ENCODE measurements at places on chromosomes 5 and 9.

- no peak for DNase-seq
Observed at GRCh38 chr9:69078581-69078980, 43.0 kb downstream of the FXN start.

GRCh38 chr5:1005249-1005851, 3.3 kb upstream of the NKD2 start:
- DNase-seq = no peak

DNA sequence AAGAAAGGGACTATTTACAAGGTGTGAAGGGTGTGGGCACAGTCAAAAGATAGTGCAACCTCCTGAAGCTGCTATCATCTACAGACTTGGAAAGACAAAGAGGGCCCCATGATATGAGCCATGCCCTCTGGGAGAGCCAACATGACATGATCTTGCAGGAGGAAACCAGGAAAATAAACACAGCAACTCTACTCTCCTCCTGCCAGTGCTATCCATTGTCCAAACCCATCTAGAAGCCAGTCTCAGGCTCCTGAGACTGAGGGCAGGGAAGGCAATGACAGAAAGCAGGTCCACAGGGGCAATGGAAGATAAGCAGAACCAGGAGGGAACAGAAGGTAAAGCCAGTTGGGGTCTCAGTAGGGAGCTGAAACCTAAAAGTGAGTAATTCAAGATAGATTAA, 37.1 kb downstream of the PLPP1 start:
- DNase-seq = no peak

DNA sequence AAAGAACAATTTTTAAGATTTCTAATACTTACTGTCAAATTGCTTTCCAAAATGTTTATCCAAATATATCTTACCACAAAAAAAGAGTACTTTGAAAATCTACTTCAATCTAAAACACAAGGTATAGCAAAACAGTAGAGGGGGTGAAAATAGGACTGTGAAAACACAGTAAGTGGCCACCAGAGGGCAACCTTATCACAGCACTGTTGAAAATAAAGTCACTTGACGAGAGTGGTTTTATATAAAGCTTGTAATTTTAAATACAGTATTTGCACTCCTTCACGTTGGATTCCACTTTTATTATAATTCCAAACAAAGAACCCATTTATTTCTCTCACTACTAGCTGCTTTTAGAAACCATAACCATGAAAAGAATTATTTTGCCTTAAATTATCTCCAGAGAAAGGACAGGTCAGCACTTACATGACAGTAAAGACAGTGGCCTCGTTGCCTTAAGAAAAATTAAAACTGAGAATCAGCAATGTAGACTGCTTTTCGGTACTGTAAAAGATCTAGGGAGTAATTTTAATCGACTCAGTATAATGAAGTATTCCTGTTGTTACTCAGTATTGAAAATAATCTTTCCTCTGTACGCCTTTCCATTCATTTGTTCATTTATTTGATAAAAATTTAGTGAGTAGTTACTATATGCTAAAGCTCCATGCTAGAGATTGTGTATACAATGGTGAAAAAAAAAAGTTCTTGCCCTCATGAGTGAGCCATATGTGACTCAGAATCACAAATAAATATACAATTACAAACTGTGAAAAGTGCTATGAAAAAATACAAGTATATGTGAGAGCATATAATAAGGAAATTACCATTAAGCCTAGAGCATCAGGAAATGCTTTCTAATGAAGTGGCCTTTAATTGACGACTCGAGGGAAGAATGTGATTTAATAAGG, 40.0 kb upstream of the CDK5RAP2 start:
- DNase-seq = no peak

DNA sequence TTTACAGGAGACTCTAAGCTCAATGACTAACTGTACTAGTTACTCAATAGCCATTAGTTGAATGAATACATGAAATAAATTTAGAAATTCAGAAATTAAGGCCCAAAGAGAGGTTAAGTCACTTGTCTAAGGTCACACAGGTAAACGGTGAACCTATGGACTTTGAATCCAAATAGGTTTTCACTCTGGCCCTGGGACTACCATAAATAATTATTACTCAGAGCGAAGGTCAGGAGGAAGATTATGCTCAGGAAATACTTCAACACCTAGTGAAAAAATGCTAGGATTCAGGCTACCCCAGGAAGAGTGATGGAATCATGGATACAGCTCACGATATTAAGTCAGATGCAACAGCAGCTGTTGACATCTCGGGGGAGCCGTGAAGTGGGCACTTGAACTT, 417.4 kb downstream of the GABRG2 start:
- no peak for DNase-seq

DNA sequence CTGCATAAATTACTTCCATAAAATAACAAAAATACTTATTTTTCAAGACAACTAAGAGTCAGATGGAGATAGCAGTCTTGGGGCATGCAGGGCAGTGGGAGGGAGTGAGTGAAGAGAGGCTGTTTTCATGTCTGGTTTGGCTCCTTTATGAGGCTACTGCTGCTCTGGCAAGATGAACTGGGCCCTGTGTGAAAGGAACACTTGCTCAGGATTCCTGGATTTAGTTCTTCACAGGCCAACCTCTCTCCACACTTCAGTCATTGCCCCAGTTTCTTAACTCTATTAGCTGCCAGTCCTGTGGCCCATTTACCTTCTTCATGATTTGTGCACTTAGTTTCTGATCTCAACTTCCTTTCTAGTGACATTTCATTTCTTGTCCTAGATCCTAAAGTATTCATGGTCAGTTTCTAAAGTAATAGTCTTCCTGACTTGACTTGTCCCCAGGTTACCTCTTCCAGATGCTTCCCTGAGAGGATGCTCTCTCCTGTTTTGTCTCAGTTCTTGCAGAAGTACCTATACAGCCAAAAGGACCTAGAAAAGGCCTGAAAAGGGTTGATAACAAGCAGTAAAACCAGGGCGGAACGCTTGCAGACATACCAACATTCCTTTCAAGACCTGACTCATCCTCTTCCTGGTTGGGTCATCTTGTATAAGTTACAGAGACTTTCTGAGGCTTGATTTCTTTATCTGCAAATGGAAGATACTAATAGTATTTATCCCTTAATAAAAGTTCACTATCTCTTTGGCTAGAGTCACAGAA, 77.0 kb upstream of the ZFAND5 start:
- DNase-seq = no peak

DNA sequence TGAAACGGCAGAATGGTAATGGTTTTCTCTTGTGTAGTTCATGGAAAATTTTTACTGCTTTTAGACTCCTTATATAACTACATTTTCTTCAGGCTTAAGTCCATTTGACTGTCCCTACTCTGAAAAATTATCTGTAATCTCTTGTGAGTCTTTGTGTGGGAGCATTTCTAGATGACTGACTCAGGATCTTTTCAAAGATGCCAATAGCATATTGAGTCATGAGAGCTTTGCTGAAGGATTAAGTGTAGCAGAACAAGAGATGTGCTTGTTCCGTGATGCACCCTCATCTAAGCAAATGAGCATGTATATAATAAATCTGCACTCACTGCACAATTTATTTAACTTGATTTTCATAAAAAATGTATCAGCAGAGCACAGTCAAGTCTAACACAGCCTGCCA, 298.7 kb upstream of the CDH6 start:
- no peak for DNase-seq

DNA sequence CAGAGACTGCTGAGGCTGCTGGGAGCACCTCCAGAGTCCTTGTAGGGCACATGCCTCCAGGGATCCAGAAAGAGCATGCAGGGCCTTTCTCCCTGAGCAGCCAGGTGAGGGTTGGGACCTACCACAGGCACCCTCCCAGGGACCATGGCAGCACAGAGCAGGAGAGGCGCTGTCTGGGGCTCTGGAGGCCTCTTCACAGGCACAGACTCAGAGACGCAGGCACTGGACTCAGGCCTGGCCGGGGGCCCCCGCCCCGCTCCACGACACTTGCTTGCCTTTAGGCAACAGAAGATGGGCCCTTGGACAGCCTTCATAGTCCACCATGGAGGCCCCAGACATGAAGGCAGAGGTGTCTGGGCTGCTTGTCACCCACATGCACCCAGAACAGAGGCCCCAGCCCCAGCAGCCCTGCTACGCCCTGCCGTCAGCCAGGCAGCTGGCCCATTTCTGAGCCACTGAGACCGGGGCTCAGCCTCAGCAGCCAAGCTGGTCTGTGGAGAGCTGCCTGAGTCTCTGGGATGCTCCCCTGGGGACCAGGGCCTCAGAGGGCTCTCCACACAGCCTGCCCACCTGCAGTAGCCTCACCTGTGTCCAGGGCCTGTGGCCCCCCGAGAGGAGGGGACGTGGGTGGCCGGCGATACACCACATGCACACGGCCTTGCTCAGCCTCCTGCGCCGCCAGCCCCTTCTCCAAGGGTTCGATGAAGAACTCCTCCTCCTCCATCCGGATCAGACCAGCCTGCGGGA, 72.8 kb downstream of the ADAMTS2 start:
- DNase-seq = no peak

- DNase-seq = no peak
Observed at GRCh38 chr5:131378721-131379541, 115.1 kb downstream of the CDC42SE2 start.

GRCh38 chr5:175617447-175617846, 40.4 kb upstream of the HRH2 start:
- no peak for DNase-seq

DNA sequence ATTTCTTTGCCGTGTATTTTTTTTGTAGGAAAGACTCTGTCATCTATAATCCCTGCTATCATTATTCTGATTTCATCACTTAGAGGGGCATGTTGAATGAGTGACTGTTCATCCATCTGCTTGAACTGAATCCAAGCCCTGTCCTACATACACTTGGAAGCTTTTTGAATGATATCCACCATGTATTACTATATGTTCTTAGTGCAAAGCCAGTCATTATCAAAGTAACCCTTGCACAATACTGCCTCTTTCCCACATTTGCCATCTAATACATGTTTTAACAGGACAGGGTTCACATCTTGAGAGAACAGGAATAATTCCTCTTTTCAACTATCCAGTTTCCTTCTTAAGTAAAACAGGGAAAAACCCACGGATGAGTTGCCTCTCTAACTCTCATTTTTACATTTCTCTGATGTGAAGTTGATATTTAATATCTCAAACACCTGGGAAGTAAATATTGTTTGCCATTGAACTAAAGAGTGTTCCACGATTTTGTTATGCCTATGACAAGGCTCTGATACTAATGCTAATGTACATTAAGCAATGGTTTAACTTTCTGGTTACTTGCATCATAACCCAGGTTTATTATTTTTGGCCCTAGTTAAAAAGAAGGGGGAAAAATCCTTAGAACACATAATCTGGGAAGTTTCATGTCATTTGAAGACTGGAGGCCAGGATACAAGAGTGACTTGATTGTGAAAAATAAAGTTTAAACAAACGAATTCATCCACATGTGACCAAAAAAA, 103.7 kb upstream of the TARS1 start:
- no peak for DNase-seq

DNA sequence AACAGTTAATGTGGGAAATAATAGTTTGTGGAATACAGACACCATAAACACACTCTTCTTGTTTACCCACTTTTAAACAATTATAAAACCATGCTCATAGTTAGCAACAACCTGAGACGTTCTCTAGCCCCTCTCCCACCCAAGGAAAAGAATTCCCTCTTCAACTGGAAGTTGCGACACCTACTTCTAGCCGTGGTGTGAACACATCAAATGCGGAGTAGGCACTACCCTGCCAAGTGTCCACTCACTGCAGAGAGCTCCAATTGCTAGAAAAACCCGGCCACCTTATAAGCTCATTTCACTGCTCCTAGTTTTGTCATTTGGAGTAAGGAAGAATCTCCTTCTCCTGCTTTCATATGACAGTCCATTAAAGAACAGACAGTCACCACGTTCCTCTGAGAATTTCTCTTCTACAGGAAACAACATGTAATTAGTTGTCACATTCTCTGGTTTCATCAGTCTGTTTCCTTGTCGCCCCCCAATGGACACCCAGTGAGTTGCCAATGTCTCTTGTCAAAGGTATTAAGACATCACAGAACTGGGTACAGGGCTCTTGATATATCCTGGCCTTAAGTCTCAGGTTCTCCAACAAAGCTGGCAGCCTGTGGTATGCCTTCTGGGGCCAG, 47.3 kb downstream of the PRLR start:
- DNase-seq = no peak

- DNase-seq = no peak
Observed at GRCh38 chr9:127303830-127304229, 39.3 kb downstream of the GARNL3 start.

- no peak for DNase-seq
Observed at GRCh38 chr9:117073071-117073470, 341.8 kb downstream of the ASTN2 start.

DNA sequence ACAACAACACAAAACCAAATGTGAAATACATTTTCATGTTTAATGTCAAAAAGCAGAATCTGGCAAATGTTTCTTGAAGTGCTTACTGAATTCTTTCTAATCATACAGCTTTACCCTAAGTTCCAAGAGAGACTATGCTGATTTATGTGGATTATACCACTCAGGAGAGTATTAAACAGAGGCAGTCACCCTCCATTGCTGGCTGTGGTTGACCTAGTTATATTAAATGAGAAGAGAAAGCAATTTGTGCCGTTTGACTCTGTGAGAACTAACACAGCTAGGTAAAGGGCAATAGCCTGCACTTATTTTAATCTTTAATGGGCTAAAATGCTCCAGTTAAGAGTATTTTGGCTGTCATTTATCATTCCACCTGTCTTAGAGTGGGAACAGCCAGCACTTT, 62.6 kb downstream of the ELL2 start:
- no peak for DNase-seq

GRCh38 chr5:2582507-2582906, 169.0 kb downstream of the IRX2 start:
- DNase-seq = no peak

- no peak for DNase-seq
Observed at GRCh38 chr5:31614151-31615020, 24.5 kb upstream of the PDZD2 start.

DNA sequence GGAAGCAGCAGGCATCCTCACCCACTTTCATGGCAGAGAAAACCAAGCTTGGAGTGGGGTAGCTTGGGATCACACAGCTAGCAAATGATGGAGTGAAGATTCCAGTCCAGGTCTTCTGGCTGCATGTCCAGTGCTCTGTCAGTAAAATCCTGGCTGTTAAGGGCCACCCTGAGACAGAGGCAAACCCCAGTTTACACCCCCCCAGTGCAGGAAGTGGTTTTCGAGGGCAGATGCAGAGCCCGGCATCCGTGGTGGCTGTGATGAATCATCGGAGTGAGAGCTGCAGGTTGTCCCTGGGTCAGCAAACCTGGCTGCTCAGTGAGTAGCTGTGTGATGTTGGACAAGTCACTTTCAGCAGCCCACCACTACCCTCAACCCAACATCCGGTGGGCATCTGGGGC, 115.4 kb downstream of the RGS3 start:
- no peak for DNase-seq

All from cortex of kidney (tissue), 1 donor.